Thoracic aorta (tissue), 2 donors: ENCODE measurements at places on chromosomes 4 and X.

DNA sequence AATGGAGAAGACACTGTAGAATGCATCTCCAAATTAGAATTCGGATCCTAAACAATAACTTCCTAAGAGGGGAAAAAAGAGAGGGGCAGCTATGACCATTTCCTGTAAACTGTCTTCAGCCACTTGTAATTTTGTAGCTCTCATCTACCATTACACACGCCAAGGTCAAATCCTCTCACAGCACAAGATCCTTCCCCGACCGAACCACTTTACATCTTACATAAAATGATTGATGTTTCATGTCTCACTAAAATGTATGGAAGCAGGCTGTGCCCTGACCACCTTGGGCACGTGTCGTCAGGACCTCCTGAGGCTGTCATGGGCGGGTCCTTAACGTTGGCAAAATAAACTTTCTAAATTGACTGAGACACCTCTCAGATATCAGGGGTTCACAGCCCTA is 24.1 kb upstream of the PBDC1 start:
- no peak for DNase-seq

GRCh38 chr4:125323654-125324053 is 8.9 kb downstream of the FAT4 start:
- no peak for DNase-seq

DNA sequence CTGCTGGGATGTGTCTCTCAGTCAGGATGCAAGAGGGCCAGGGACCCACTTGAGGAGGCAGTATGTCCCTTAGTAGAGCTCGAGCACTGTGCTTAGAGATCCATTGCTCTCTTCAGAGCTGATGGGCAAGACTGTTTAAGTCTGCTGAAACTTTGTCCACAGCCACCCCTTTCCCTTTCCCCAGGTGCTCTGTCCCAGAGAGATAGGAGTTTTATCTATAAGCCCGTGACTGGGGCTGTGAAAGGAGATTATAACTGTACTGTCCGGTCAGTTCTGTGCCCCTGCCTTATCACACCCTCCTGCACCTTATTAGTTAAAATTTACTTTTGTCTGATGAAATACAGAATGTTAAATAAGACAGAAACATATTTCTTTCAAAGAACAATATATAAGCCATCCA is 378.4 kb downstream of the PABPC4L start:
- DNase-seq: no peak

- no peak for DNase-seq
These were observed 83.9 kb upstream of the USP9X start for GRCh38 chrX:41001327-41001726.
